ENCODE measurements at places on chromosomes 1 and 21.
A peak's percentile ranks its signal among the peaks of the same experiment; 100 is the strongest.

GRCh38 chr1:116426401-116426800 lies 53.4 kb downstream of the ATP1A1 start:
- no peak for DNase-seq

DNA sequence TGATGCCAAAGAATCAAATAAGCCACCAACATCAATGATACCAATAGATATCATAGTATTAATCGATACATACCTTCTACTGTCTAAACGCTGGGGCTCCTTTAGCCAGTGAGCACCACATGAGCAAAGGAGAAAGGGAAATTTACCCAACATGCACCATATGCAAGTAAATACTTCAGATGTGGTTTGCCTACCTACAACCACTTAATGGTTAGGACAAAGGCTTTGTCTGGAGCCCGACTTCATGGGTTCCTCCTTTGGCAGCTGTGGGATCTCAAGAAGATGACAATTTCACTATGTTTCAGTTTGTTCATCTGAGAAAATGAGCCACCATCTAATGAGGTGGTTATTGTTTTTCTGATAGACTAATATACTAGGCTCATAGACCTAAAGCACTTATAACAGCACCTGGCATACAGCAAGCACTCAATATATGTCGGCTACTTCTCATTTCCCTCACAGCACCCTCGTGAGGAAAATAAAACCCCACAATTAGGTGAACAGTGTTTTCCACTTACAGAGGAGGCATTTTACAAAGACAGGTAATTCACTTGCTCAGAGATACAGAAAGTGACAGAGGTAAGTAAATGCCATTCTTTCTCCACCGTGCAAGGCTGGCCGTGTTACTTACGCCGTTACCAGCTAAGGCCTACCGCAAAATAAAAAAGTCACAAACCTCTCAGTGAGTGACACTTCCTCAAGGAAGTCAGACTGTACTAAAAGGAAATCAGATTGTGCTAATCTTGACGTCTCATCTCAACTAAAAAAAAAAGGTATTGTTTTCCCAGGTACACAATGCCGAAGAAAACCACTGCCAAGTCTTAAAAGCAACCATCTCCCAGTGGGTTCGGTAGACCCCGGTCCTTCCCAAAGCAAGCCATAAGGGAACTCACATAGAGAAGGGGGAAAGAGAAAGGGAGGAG lies 1.6 kb downstream of the TTC13 start:
- no peak for DNase-seq

- DNase-seq = no peak
Observed at GRCh38 chr1:165497069-165498013, 46.5 kb upstream of the LRRC52 start.

GRCh38 chr1:59446257-59446901 lies 149.5 kb downstream of the FGGY start:
- DNase-seq = no peak

GRCh38 chr1:109641861-109642260 lies 14.0 kb upstream of the GSTM4 start:
- DNase-seq = no peak

DNA sequence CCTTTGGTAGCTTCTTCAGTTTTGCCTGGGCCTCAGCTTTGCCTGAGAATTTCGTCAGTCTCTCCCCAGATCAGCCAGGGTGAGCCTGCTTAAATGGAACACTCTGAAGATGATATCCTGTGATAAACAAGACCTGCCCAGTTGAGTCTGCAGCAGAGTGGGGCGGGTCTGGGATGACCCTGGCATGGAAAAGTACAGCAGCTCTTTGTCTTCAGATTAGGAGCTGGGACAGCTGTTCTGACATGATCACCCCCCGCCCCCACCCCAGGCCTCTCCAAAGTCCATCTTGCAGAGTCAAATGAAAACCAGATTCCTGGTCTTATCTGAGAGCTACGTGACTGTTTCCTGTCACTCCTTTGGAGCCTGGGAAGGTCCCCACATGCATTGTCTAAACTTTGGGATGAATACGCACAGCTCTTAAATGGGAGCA lies 2.2 kb upstream of the TMEM51 start:
- no peak for DNase-seq

DNA sequence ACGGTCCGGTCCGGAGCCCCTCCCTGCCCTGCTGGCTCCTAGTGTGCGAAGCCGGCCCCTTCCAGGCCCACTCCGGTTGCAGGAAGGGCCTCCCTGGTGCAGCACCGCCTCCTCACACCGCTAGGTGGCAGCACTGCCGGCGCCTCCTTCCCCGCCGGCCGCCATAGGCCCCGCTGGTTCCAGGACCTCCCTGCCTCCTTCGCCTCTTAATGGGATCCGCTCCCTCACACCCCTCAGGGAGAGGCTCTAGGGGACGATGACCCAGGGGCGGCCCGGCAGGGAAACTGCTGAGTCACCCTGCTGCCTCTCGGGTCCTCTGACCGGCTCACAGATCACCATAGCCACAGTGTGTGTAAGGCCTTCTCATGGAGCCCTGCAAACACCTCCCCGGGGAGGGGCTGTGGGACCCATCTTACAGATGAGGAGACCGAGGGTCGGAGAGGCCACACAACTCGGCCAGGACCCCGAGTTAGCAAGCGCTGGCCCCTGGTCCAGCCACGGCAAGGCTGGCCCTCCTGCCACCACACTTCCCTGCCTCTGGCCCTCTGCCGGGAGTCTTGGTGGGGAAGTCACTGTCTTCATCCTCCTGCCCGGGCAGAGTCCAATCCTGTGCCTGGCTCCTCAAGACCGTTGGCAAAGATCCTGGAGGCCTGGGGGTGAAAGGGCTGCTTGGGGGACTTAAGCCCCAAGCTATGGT lies 1.6 kb upstream of the AJAP1 start:
- DNase-seq = peak; percentile 65

- DNase-seq = no peak
Observed at GRCh38 chr1:14737561-14738094, 139.1 kb downstream of the KAZN start.

DNA sequence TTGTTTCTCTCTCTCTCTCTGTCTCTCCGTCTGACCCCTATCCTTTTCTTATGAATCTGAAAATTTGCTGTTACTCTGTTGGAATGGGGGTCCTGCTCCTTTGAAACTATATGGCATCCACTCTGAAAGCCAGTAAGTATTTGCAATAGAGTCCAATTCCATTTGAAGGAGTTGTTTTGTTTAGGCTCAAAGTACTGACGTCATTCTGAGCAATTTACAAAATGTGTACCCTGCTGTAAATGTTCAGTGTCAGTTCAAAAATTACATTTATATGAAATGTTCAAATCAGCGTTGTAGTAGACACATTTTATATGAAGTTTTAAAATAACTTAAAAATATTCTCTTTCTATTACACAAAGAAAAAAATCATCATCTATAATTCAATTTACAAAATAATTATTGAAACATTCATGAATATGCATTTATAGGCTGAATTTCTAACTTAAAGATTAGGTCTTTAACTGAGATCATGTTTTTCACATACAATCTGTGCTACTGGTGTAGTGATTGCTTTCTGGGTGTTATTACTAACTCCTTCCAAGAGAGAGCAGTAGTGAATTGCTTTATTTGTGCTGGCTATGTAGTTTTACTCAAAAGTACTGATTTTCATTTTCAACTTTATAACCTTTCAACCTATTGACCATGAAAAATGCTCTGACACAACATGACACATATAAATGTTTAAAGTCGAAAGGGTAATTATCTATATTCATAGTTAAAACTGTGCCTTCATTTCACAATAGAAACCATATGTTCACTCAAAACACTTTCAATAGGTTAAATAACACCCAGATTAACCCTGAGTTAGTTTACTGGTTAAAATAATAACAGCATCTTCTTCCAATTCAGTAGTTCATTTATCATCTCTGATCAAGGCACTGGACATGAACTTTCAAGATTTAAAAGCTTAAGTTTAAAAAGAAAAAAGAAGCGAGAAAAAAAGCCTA lies 253.1 kb upstream of the ADGRL4 start:
- DNase-seq = no peak

- DNase-seq = no peak
Observed at GRCh38 chr21:33112151-33112550, 42.2 kb downstream of the OLIG1 start.

GRCh38 chr1:7670334-7671145 lies 100.6 kb upstream of the VAMP3 start:
- DNase-seq = no peak

GRCh38 chr1:217097819-217098218 lies 374.6 kb upstream of the ESRRG start:
- no peak for DNase-seq

DNA sequence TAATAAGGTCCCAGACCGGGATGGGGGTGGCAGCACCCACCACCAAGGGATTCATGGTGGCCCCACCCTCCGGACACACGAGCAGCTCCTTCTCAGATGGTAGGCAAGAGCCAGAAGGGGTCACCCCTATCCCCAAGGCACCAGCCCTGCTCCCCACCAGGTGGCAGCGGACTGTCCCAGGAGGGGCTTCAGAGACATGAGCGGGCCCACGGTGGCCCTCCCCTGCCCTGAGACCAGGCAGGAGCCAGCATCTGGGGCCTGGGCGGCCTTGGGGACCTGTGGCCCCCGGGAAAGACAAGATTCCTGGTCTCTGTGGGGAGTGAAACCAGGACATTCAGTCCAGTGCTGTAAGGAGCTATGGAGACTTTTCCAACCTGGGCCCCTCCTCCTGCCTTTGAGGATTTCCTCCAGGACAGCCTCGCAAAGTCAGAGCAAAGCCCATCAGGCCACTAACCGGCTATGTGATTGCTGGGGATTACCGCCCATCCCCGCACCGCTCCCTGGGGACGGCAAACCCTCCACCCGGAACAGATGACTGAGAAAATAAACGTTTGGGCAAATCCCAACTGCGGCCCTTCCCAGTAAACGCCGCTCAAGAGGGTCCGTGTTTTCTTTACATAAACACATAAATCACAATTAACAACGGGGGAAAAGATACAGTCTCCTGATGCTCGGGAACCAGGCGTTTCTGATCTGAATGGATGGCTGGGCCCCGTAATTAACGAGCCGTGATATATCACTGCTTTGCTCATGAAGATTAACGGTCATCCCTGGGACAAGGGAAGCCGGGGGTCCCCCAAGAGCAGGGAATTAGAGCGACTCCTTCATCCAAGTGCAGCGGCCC lies 50.9 kb upstream of the ARHGEF16 start:
- DNase-seq = no peak

- no peak for DNase-seq
Observed at GRCh38 chr1:171784784-171785183, 3.3 kb downstream of the METTL13 start.

DNA sequence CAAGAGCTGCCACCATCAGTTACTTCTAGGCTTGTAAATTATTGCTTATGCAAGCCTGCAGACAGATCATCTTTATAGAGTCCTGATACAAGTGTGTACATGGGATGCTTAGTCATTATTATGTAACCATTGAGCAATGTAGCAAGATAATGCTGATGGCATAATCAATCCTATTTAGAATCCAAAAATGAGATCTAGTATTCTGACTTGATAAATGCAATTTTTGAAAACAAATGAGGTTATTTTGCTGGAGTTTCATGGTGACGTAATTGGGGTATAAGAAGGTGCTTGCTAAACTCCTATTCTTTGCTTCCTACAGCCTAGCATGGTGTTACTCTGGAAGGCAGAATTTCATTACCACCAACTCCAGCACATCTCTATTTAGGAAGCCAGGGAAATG lies 801.7 kb upstream of the PRMT6 start:
- DNase-seq = no peak

All from stimulated activated CD4-positive, alpha-beta T cell treated with anti-CD3 and anti-CD28 coated beads, Interleukin-12 subunit alpha, Interleukin-12 subunit beta, amount 100 ng/mL, for 4 hours (primary cell).